Choroid plexus epithelial cell (primary cell): ENCODE measurements at places on chromosomes 12 and 14.

DNA sequence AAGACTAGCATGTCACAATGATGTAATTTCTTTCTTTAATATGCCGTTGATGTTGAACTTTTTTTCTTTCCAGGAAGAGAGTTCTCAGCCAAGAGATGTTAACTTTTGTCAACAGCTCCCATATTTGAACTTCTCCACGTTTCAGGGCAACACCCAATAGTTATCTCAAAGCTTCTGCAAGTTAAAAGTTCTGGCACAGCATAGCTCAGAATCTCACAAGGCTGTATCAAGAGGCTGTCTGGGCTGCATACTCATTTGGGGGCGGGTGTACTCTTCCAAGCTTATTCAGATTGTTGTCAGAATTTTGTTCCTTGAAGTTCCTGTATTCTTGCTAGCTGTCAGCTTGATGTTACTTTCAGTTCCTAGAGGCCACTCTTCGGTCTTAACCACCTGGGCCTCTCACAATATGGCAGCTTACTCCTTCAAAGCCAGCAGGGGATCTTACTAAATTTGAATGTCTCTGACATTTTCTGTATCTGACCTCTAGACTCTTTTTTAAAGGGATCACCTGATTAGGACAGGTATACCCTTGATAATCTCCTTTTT is 38.9 kb downstream of the KCNC2 start:
- no peak for DNase-seq

DNA sequence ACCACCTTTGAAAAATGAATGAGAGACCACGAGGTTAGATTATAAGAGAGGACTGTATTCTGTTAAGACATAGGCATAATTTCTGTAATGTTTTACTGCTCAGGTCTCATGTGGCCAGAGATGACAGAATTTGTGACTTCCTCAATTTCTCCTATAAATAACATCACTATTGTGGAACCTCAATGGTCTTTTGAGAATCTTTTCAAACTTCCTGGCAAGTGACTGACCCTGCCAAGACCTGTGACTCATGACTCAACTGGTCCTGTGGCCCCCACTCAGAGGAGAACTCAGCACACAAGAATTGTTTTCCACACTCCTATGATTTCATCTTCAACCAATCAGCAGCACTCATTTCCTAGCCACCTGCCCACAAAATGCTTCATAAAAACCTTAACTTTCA is 508.2 kb upstream of the ATP2B1 start:
- peak; percentile 32 for DNase-seq

DNA sequence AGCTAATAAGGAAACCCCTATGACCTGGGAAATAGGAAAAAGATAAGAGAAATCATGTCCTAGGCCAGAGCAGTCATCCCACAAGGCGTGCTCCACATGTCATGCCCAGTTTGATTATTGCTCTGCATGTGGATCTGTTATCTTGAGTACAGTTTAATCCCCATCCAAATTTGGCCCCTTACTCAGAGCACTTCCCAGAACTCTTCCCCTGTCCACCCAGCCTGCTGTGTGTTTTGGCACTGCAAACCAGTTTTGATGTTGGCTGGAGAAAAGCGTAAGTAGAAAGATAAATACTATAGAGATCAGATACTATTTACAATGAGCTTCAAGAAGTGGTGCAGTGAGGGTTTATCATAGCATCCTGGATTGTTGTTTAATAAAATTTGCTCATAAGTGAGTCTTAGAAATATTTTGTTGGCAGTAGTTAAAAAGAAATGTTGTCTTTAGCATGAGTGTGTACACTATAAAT is 83.8 kb downstream of the PTPRB start:
- DNase-seq, result no peak

DNA sequence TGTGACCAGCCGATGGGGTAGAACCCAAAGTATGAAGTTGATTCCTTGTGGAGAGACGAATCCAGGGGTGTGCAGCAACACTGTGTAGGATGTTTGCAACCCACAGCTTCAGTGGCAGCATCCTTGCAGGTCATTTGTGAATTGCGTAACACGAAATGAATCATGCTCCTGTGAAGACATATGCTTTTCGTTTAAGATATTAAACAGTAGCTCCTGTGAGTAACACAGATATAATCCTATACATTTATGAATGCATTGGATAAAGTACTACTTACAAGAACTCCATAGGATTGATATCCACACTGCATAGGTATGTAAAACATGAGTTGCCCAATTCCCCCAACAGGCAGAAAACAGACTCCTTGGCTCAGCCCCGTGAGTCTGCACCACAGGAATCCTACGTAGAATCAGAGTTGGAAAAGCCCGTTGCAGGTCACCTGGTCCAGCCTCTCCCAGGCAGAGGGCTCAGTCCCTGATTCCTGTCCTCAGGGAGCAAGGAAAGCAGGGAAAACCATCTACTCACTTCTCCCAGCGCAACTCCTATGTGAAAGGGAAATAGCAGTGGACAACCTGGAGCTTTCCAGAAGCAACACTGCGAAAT is 75.8 kb downstream of the GPATCH2L start:
- peak; percentile 79 for DNase-seq

- DNase-seq, result no peak
These were observed 62.7 kb downstream of the TTC7B start for GRCh38 chr14:90753456-90754005.

DNA sequence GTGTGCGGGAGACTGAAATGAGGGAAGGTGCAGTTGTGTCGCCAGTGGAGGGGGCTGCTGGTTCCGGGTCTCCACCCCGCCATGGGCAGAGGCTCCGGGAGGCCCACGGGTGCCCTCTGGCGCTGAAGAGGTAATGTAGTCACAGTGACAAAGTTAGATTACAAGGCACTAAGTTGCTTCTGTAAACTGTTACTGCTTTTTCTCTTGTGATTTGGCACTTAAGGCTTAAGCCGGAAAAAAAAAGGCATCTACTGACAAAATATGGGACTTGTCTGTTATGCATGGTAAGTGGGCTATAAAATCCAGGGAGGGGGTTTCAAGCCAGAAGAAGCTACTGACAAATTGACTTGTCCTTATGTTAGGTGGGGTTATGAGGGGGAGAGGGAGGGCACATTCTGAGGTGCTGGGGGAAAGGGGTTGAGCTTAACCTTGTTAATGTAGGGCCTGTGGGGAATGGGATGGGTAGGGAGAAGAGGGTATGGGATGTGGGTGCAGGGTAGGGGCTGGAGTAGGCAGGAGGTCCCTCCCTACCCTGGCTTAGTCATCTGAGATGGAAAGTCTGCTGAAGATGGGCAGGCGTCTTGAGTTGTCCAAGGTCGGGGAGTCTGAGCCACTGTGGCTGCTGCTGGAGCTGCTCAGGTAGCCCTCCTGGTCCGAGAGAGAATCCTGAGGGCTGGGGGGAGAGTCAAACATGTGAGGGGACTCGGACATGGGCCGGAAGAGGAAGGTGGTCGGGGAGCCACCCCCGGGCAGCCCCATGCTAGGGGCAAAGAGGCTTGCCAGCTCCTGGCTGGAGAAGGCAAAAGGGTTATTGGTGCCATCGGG is 3.7 kb downstream of the ZFP36L1 start:
- peak; percentile 81 for DNase-seq

GRCh38 chr14:36771028-36771640 is 109.5 kb downstream of the PAX9 start:
- no peak for DNase-seq

- no peak for DNase-seq
These were observed 80.0 kb upstream of the SLC8A3 start for GRCh38 chr14:70268760-70269159.

- no peak for DNase-seq
These were observed 12.6 kb downstream of the CFL2 start for GRCh38 chr14:34701808-34702207.

GRCh38 chr12:39081910-39082309 is 176.5 kb upstream of the CPNE8 start:
- no peak for DNase-seq

DNA sequence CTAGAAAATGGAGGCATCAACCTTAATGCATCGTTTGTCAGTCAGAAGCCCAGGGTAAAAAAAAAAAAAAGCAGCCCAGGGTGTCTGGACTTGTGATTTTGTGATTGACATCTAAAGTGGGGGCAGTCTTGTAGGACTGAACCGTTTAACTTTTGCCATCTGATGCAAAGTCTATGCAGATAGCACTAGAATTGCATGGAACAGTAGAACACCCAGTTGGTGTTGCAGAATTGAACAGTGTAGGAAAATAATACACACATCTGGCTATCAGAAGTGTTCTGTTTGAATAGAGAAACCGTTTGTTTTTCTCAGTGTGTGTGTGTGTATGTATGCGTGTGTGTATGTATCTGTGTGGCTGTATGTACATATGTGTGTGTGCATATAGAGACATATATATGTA is 45.0 kb downstream of the SLCO1A2 start:
- DNase-seq, result no peak

- no peak for DNase-seq
These were observed 11.1 kb upstream of the FOXN3 start for GRCh38 chr14:89428173-89428523.

- no peak for DNase-seq
These were observed 309.6 kb downstream of the TMTC2 start for GRCh38 chr12:82996168-82996812.

DNA sequence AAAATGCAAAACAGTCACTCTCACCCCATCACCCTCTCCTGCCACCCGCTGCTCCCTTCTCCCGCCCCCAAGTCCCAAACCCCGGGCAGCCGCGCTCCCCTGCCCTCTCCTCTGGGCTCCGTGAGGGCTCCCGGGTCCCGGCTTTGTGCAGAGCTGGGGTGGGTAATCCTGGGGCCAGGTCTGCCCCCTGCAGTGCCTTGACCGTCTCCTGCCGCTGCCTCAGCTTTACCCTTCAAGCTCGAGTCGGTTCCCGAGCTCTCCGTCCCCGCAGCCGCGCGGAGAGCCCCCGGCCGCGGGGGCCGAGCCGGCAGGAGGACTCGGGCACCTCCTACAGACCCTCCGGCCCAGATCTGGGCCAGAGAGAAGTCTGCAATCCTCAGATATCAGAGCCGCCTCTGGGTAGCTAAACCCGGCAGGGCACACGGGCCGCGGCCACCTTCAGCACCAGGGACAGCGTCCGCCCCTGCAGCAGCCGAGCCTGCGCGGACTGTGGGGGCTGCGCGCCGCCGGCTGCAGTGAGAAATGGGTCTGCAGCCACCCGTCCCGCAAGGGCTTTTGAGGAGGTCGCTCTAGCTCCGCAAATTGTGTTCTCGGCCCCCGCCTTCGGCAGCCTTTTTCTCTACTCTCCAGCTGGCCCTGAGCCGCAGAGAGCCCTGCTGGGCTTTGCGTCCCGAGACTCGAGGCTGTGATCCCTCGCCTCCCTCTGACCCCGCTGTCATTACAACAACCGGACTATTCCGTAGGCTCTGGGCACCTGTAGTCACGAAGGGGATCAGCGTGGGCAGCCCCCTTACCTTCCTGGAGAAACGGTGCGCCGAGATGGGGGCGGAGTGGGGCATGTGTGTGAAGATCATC is 1.2 kb downstream of the PRMT8 start:
- DNase-seq, result peak; percentile 73

DNA sequence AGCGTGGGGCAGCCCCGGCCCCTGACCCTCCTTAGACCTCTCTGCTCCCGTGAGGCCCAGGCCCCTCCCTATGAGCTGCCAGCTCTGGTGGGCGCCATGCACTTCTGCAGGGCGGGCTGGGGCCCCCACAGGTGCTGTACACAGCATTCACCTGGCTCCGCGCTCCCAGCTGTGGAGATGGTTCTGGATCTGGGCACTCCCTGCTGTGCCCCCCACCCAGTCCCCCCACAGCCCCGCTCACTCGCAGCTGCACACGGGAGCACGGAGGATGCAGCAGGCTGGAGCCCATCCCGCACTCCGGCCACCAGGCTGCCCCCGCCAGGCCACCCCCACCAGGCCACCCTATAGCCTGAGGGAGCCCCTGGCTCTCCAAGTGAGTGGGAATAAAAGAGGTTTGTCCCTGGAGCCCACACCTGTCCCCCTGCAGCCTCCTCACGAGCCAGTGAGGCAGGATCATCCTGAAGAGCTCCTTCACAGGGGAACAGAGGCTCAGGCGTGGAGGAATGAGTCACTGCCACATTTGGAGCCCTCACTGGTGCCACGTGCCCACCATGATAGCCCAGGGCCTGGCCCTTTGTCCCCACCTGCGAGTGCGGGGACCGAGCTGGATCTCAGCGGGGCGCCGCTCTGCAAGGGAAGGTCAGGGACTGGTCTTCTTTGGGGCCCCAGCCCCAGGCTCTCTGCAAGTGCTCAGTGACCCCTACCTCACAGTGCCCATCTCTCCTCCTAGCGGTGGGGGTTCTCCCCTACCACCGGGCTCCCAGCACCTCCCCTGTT is 1.9 kb downstream of the ADSS1 start:
- DNase-seq, result no peak

DNA sequence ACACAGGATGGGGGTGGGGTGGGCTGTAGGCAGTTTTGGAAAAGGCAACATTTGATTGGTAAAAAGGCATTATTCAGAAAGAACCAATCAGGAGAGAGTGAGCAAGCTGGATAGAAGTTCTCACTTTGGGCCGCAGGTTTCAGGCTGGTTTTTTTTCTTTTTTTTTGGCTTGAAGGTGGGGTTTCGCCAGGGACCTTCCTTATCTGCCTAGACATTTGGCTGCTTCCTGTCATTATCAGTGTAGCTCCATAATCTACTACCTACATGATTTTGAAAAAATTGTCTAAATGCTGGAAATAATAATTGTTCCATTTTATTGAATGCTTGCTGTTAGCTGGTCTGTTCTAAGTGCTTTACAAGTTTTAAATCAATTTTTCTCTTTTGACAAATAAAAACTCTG is 649.0 kb downstream of the TMTC2 start:
- DNase-seq, result no peak

- DNase-seq, result no peak
These were observed 22.9 kb downstream of the IRF2BPL start for GRCh38 chr14:77005559-77005958.

DNA sequence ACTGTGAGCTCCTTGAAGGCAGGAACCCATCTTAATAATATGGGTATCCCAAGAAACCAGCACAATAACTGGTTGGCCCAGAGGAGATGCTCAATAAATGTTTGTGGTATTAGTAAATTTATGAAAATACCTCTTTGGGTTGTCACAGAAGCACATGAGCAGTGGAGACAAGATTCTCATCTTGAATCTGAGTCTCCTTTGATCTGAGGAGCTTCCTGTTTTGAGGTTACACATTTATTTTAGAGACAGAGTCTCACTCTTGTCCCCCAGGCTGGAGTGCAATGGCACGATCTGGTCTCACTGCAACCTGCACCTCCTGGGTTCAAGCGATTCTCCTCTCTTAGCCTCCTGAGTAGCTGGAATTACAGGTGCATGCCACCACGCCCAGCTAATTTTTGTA is 247.4 kb downstream of the NRXN3 start:
- no peak for DNase-seq

GRCh38 chr12:50282721-50283228 is 545 bp downstream of the LIMA1 start:
- DNase-seq, result peak; percentile 45

GRCh38 chr12:89507015-89507824 is 17.4 kb downstream of the GALNT4 start:
- no peak for DNase-seq

DNA sequence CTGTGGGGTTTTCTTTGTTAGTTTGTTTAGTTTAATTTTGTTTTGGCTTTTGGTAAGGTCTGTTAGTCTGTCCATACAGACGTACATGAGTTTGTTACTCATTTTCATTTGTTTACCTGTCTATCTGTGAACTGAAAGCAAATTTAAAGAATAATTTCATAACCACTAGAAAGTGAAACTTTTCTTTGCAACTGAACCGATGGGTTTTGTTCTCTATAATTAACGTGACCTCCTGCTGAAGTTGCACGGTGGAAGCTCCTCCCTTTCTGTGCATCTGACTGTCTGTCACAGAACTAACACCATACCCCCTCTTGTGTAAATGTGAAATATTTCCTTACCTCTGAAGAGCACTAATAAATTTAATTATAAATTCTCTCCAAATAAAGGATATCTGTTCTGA is 595.5 kb downstream of the GALC start:
- DNase-seq, result no peak

GRCh38 chr12:50302686-50303085 is 19.4 kb upstream of the LIMA1 start:
- no peak for DNase-seq

- no peak for DNase-seq
These were observed 250.4 kb downstream of the C12orf75 start for GRCh38 chr12:105580821-105581352.
